Renal cortical epithelial cell (primary cell): ENCODE measurements at places on chromosomes 4 and X.

GRCh38 chrX:140764401-140764919, 54.9 kb downstream of the LINC00632 start:
- DNase-seq: no peak

DNA sequence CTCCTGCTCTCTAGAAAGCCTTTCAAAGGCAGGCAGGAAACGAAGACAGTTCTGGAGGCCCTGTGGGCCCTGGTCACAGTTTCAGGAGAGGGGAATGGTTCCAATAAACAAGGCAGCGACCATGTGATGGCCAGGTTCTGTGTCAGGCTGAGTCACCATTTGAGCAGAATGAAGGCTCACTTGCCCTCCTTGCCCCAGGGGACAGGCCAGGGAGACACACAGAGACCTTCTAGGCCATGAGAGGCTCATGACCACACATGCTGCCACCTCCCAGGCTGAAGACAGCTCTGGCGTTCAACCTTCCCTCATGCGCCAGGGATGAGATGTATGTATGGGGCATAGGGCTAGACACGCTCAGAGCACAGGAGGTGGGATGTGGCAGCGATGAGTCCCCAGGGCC, 22.9 kb upstream of the TRIM2 start:
- peak; percentile 48 for DNase-seq

- no peak for DNase-seq
These were observed 38.0 kb downstream of the APBB2 start for GRCh38 chr4:41176340-41176739.

DNA sequence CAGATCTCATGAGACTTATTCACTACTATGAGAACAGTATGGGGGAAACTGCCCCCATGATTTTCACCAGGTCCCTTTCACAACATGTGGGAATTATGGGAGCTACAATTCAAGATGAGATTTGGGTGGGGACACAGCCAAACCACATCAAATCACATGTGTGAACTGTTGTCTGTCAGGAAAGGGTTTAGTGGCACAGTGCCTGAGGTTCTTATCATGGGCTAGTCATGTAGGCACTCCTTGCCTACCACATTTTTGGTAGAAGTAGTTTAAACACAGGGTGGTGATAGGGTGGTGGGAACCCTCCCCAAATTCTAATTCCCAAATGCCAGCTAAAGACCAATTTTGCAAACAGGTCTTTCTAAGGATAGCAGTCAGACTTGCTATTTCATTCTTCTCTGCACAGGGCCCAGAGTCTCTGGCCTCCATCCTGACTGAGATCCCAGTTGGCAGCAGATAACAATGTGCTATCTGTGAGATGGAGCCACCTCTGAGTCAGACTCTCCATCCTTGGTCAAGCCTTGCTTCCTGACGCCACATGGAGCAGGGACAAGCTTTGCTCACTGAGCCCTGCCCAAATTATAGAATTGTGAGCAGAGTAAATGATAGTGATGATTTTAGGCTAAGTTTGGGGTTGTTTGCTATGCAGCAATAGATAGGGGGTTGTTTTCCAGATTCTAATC, 33.5 kb upstream of the SETD7 start:
- no peak for DNase-seq

DNA sequence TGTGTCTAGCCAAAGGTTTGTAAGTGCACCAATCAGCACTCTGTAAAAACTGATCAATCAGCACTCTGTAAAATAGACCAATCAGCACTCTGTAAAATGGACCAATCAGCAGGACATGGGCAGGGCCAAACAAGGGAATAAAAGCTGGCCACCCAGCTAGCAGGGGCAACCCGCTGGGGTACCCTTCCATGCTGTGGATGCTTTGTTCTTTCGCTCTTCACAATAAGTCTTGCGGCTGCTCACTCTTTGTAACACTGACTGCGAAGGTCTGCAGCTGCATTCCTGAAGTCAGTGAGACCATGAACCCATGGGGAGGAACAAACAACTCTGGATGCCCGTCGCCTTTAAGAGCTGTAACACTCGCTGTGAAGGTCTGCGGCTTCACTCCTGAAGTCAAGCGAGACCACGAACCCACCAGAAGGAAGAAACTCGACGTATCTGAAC, 14.3 kb downstream of the HNRNPDL start:
- no peak for DNase-seq

DNA sequence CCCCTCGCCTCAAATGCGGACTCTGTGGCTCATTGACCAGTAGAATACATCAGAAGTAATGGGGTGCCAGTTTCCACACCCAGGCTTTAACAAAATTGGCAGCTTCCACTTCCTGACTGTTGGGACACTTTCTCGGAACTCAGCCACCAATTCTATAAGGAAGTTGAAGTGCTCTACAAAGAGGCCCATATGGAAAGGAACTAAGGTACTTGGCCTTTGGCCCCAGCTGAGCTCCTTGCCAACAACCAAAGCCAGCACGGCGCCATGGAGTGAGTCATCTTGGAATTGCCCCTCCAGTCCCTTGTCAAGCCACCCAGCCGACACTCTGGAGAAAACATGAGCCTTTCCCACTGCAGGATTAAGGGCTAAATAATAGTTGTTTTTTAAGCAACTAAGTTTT, 262.2 kb upstream of the INTU start:
- DNase-seq: peak; percentile 17

DNA sequence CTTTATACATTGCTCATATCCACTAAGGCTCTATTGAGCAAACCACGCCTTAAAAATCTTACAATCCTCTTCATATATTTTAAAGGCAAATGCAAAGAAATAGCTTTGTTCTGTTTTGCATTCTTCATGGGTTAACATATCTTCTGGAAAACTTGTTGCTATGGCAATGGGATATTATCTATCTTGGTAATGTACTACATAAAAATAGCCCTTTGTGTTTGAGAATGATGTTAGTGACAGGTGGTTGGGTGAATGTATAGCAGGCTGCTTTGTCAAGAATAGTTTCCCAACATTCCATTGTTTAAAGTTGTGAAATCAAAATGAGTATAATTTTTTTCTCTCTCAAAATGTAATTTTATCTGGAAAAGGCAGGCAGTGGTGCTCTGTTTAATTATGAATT, 16.8 kb downstream of the REPS2 start:
- no peak for DNase-seq

DNA sequence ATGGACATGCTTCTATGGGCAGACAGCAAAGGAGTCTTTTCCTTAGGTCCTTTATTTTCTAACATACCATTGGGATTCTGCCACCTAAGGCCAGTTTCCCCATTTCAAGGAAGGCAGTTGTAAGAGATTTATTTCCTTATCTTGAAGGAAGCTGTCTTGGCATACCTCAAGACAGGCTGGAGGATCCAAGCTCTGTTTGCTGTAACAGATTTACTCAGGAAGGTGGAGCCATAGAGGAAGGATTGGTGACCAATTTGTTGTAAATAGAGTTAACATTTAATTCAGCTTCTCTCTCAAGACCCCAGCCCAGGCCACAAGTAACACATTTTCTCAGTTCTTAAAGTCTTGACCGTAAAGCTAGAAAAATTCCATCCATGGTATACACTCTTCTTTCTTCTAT, 131.6 kb upstream of the TENM3 start:
- DNase-seq: peak; percentile 2

DNA sequence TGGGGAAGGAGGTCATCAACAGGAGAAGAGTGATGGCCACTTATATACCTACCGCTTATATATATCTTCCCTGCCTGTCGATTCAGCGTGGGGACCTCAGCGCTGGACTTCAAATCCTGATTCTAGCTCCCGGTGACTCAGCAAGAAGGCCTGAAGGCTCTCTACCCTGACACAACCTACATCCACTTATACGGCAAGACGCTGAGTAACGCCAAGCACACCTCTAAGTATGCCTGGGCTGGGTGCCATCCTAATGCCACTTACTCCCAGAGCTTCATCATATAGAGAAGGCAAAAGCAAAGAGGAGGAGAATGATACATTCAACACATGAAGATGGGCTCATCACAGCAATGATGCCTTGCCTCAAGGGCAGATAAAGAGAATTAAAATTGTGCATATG, 198.3 kb downstream of the CHIC2 start:
- no peak for DNase-seq

- DNase-seq: peak; percentile 65
These were observed 11.9 kb upstream of the UGDH start for GRCh38 chr4:39539089-39539611.

DNA sequence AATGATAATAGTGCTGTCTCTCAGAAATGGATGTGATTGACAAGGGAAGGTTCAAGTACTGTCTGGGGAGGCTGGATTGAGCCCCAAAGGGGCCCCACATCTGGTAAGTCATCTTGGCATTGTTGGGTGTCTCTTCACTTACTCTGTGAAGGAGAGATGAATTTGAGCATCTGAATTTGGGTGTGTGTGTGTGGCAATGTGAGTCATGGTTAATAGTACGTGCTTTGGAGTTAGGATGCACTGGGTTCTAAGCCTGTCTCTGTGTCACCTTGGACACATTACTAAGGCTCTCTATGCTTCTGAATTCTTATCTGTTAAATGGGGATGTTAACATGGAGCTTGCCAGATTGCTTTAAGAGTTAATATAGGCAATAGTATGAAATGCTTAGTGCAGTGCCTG, 80.4 kb downstream of the FRAS1 start:
- DNase-seq: no peak
